ENCODE measurements at places on chromosomes 7 and 10. TPM values are rescaled to one million over a fixed set of nuclear protein-coding genes. Genes with fewer than 3 reads are reported as not detected.

Gene LARP4B
- 101 TPM for total RNA-seq

Gene AGAP3
- total RNA-seq: 19.7 TPM

Gene ERVW-1
- total RNA-seq: not detected

DNA sequence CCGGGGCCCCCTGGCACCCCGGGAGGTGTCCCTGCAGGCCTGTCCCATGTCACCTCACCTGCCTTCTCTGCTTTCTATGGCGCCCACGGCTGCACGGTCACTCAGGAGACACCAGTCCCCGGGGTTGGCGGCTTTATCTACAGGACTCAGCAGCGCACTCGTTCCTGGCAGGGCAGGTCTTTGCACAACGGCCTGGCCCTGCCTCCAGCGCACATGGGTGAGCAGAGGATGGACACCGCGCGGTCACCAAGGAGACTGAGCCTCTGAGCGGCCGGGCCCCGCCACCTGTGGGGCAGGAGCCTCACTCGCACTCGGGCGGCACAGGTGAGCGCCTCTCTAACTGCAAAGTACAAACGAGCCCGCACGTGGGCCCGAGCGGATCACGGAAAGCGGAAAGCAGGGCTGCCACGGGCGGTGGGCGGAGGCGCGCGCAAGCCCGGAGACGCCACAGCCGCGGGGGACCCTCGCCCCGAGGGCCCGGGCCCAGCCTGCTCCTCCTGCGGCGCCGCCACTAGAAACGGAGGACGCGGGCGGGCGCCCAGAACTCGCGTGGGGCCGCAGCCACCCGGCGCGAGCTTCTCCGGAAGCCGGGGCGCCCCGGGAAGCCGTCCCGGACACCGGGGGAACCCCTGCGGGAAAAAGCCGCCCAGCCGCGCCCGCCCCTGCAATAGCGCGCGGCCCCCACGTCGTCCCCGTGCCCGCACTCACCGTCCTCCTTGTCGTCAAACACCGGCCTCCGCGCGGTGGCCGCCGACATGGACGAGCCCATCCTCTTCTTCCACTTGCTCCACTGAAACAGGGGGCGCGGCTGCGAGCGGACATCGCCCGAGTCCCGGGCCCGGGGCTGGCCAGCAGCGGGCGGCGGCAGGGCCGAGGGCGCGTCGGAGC lies 642 bp downstream of the STK32C start:
- H3K27ac ChIP-seq: peak overlapping the region; percentile 50
- DNase-seq: peak; percentile 36
- peak overlapping the region; percentile 78 for H3K4me3 ChIP-seq
- peaks cover 31% of the 10 kb centered on the region for H3K27me3 ChIP-seq
- no peaks in the 10 kb centered on the region for H3K36me3 ChIP-seq

- no peaks in the 10 kb centered on the region for H3K27me3 ChIP-seq
- no peak for DNase-seq
- peaks cover 24% of the 10 kb centered on the region for H3K4me1 ChIP-seq
- no peaks in the 10 kb centered on the region for H3K36me3 ChIP-seq
- no peak overlapping the region for H3K27ac ChIP-seq
- H3K4me3 ChIP-seq: no peak overlapping the region
These were observed 14.5 kb downstream of the PALD1 start for GRCh38 chr10:70492786-70493659.

GRCh38 chr10:18044976-18045720 lies 93.4 kb downstream of the SLC39A12 start:
- H3K4me3 ChIP-seq: no peak overlapping the region
- no peaks in the 10 kb centered on the region for H3K4me1 ChIP-seq
- DNase-seq: no peak
- H3K27ac ChIP-seq: no peak overlapping the region

- DNase-seq: no peak
- H3K36me3 ChIP-seq: no peaks in the 10 kb centered on the region
- no peaks in the 10 kb centered on the region for H3K27me3 ChIP-seq
- no peak overlapping the region for H3K27ac ChIP-seq
- no peaks in the 10 kb centered on the region for H3K4me1 ChIP-seq
These were observed 91.8 kb downstream of the ACTR3B start for GRCh38 chr7:152851326-152851725.

DNA sequence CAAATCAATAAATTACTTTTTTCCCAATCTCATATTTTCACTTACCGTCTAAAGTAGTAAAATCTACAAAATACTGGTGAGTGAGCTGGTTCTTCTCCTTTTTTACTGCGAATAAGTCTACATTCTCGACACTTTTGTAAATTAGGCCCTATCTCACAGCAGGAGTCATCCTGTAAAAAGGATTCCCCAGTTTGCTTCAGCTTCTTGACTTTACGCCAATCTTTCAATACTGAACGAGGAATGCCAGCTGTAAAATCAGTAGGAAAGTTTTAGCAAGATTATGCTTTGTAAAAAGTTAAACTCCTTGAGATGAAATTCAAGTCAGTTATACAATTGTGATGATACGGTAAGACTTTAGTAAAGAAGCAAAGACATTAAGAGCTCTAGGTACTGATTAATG lies 67.3 kb downstream of the NRBF2 start:
- no peak for DNase-seq
- no peaks in the 10 kb centered on the region for H3K27me3 ChIP-seq
- peaks cover 19% of the 10 kb centered on the region for H3K4me1 ChIP-seq
- H3K36me3 ChIP-seq: peaks cover 39% of the 10 kb centered on the region
- H3K4me3 ChIP-seq: no peak overlapping the region
- no peak overlapping the region for H3K27ac ChIP-seq

- H3K27ac ChIP-seq: no peak overlapping the region
- no peaks in the 10 kb centered on the region for H3K36me3 ChIP-seq
- H3K27me3 ChIP-seq: no peaks in the 10 kb centered on the region
- H3K4me3 ChIP-seq: no peak overlapping the region
- H3K4me1 ChIP-seq: no peaks in the 10 kb centered on the region
These were observed 69.1 kb downstream of the SCRN1 start for GRCh38 chr7:29920491-29920890.

GRCh38 chr7:106568680-106569499 lies 92.1 kb downstream of the CCDC71L start:
- H3K27ac ChIP-seq: no peak overlapping the region
- DNase-seq: no peak
- H3K4me3 ChIP-seq: no peak overlapping the region
- H3K4me1 ChIP-seq: peaks cover 3% of the 10 kb centered on the region
- H3K36me3 ChIP-seq: no peaks in the 10 kb centered on the region

DNA sequence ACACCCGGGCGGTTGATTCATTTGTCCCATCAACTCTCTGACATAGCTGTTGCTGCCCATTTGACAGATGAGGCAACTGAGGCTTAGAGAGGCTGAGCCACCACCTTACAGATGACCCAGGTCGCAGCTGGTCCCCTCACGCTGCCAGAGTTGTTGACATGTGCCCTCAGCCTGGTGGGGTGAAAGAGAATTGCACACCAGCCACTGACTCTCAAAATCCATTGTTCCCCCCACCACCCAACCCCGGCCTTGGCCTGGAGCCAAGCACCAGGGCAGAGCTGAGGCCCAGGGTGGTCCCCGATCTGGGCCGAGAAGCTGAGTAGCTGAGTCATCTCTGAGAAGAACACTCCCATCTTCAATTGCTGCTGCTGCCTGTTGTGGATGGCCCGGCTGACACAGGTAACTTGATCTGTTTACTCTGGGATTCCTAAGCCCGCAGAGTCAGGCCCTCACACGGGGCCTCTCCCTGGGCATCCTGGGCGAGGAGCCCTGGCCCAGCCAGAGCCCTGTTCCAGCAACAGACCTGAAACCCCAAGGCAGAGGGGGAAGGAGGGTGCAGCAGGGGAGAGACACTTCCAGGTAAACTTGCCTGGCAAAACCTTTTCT lies 27.5 kb downstream of the PVRIG start:
- no peak overlapping the region for H3K4me3 ChIP-seq
- no peaks in the 10 kb centered on the region for H3K27me3 ChIP-seq
- H3K27ac ChIP-seq: peak overlapping the region; percentile 64
- peaks cover 14% of the 10 kb centered on the region for H3K4me1 ChIP-seq

GRCh38 chr7:151366880-151367222 lies 25.2 kb downstream of the NUB1 start:
- peaks cover 48% of the 10 kb centered on the region for H3K36me3 ChIP-seq
- no peaks in the 10 kb centered on the region for H3K27me3 ChIP-seq
- peaks cover 18% of the 10 kb centered on the region for H3K4me1 ChIP-seq
- no peak for DNase-seq
- H3K4me3 ChIP-seq: no peak overlapping the region

All from activated CD4-positive, alpha-beta T cell treated with anti-CD3 and anti-CD28 coated beads, Interleukin-2, amount 10 ng/mL, durations not matched to agents 7 days and 5 days (primary cell).